ENCODE measurements at places on chromosomes 11 and 22. TPM values are rescaled to one million over a fixed set of nuclear protein-coding genes. Genes with fewer than 3 reads are reported as not detected.

The HTR3B gene
- not detected for total RNA-seq

The MAPK8IP2 gene
- total RNA-seq: 0.64 TPM

DNA sequence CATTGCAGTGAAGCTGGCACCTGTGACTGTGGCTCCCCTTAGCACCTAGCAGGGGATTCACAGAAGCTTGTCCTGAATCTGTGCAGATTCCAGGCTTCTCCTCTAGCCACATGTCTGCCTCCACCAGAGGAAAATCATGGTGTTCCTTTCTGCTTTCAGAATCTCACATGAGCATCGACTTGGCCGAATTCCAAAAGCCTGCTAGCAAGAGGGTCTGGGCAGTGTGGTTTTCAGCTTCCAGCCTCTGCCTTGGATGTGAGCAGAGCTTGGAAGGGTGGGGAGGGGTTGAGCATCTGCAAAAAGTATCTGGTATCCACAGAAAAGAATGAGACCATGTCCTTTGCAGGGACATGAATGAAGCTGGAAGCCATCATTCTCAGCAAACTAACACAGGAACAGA lies 911.1 kb downstream of the TBC1D22A start:
- no peaks in the 10 kb centered on the region for H3K4me1 ChIP-seq
- no peak overlapping the region for H3K4me3 ChIP-seq
- no peak for DNase-seq
- no peaks in the 10 kb centered on the region for H3K36me3 ChIP-seq
- H3K27me3 ChIP-seq: no peaks in the 10 kb centered on the region
- no peak overlapping the region for H3K27ac ChIP-seq

DNA sequence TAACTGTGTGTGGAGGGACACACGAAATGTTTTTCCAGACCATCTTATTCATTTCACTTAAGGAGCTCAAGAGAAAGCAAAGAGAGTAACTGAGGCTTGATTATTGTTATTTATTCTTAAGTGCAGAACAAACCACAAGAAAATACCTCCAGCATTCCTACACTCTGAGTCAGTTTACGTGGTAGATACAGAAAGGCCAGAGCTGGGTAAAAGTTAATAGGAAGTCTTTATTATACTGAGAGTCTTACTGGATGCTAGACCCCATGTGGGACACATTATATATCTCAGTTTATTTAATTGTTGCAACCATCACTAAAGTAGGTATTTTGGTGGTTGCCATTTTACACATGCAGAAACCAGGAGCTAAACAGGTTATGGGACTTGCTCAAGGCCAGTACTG lies 261.4 kb upstream of the POU2AF2 start:
- H3K4me3 ChIP-seq: no peak overlapping the region
- H3K27me3 ChIP-seq: no peaks in the 10 kb centered on the region
- no peaks in the 10 kb centered on the region for H3K36me3 ChIP-seq
- H3K27ac ChIP-seq: no peak overlapping the region
- no peak for DNase-seq

DNA sequence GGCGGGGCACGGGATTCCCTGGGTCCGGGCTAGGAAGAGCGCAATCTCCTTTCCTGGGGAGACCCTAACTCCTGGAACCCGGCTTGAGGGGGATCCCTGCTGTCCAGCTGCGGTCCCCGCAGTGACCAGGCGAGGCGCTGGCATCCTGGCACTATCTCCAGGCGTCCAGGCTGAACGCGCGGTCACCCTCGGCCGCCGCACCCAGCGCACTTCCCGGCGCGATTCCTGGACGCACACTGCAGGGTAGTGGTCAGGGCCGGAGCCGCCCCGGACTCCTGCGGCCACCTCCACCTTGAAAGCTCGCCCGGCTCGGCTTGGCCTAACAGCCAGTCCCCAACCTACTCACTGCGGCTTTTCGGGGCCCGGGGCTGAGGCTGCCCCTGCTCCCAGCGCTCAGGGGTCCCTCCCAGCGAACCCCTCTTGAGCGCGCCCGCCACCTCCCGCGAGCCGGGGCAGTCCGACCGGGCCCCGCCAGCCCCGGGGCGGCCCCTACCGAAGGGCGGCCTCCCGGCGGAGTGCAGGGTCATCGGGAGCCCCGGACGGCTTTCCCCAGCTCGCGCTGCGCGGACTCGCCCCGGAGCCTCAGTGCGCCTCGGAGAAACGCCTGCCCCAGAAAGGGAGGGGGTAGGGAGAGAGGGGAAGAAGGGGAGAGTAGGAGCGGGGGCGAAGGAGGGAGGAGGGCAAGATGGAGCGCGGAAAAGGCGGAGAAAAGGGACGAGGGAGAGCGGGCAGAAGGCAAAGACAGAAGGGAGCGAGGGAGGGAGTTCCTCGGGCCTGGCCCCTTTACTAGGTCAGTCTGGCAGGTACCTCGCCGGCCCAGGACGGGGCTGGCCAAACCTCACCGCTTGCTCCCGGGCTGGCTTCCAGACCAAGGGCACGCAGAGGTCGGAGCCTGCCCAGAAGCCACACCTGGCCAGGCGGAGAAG lies 1.0 kb downstream of the POU2AF3 start:
- DNase-seq: no peak
- H3K27me3 ChIP-seq: no peaks in the 10 kb centered on the region
- H3K4me1 ChIP-seq: no peaks in the 10 kb centered on the region
- H3K27ac ChIP-seq: no peak overlapping the region
- H3K36me3 ChIP-seq: no peaks in the 10 kb centered on the region

DNA sequence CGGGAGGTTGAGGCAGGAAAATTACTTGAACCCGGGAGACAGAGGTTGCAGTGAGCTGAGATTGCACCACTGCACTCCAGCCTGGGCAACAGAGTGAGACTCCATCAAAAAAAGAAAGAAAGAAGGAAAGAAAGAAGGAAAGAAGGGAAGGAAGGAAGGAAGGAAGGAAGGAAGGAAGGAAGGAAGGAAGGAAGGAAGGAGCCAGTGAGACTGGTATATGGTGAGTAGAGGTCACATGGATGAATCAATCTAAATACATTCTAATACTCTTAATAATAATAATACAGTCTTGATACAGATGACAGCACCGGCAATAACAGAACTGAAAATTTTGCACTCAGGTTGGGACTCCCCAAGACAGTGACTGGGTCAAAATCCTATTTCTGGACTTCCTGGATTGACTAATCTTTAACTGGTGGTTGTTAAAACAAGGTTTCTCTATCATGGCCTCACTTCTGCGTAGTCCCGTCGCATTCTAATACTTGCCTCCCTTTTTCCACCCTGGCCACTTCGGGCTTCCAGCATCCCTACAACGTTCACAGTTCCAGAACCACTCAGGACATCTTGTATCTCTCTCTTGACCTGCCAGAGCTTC lies 53.5 kb upstream of the EIF3M start:
- H3K36me3 ChIP-seq: no peaks in the 10 kb centered on the region
- no peak overlapping the region for H3K4me3 ChIP-seq

The MCM5 gene
- total RNA-seq: 55.0 TPM

DNA sequence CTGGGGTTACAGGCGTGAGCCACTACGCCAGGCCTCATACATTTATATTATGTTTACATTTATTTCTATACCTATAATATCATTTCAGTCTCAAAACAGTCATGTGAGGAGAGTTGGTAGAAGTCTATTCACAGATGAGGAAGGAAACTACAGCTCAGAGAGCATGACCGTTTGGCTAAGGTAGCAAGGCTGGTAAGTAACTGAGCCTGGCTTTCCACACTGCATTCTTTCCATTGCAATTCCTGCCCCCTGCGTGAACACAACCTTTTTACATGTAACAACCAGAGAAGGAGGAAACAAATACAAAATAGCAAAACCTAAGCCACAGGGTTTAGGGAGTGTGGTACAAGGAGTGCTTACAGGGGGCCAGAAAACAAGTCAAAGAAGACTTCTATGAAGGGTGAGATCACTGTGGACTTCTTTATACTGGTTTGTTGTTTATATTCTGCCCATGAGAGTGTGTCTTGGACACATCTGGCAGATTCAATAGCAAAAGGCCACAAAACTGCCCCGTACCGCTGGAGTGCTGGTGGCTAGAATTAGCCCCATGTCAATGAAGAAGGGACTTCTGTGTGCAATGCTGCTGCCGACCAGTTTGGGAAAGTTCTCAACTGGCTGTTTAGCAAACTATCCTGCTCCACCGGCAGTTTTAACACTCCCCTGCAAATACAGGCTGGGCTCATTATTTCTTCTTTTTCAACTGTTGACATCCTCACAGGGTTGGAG lies 19.0 kb downstream of the MICAL3 start:
- H3K4me1 ChIP-seq: peaks cover 5% of the 10 kb centered on the region
- no peak overlapping the region for H3K4me3 ChIP-seq
- no peak for DNase-seq

- no peak for DNase-seq
- H3K36me3 ChIP-seq: no peaks in the 10 kb centered on the region
- no peak overlapping the region for H3K4me3 ChIP-seq
- H3K27me3 ChIP-seq: no peaks in the 10 kb centered on the region
- H3K27ac ChIP-seq: no peak overlapping the region
Measured at GRCh38 chr11:7154881-7155361, 66.1 kb downstream of the RBMXL2 start.

The SLC17A6 gene
- total RNA-seq: not detected

The PANX2 gene
- 0.66 TPM for total RNA-seq

The RAB3IL1 gene
- 1.9 TPM for total RNA-seq

DNA sequence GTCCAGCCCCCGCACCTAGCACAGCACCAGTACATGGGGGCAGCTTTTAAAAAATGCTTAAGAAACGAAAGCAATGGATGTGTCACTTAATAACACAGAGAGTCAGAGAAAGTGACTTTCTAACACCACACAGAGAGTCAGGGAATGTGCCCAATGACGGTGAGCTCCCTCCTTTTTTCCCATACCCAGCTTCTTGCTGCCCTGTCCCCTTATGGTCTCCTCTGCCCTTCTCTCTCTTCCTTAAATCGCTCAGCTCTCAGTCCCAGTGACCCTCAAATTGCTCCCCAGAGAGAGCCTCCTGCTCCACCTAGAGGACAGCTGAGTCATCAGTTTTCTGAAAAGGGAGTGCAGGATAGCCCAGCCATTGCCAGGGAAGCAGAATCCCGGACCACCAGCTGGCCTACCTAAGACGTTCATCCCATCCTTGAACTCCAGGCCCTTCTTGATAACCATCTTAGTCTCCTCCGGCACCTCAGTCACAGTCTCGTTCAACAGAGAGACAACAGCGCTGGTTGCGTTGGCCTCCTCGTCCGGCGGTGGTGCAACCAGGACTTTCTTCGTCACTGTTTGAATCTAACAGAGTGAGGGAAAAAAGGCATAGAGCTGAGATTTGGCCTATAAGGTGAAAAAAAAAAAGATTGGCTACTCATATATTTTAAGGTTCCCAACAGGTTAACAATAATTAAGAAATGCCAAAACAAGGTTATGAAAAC lies 113.5 kb downstream of the SLC1A2 start:
- peak overlapping the region; percentile 16 for H3K27ac ChIP-seq
- H3K4me3 ChIP-seq: no peak overlapping the region
- H3K4me1 ChIP-seq: peaks cover 14% of the 10 kb centered on the region
- no peaks in the 10 kb centered on the region for H3K27me3 ChIP-seq
- H3K36me3 ChIP-seq: no peaks in the 10 kb centered on the region

The OOSP4A gene
- not detected for total RNA-seq

The ARHGAP32 gene
- 9.0 TPM for total RNA-seq
